ENCODE measurements at places on chromosomes 13 and 19.

- DNase-seq, result no peak
These were observed 17.5 kb upstream of the F7 start for GRCh38 chr13:113087923-113088690.

DNA sequence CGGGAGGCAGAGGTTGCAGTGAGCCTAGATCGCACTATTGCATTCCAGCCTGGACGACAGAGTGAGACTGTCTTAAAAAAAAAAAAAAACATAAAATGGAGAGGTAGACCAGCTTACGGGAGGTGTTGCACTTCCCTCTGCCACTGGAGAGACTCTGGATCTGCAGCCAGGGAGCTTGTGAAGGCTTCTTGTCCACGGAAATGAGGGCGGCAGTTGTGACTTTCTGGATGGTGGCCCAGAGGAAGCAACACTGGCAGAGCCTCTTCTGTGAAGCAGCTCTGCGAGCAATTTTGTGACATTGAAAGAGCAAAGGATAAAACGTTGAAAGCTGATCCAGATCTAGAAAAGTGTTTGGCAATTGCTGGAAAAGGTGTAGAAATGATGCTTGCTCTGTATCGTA lies 10.4 kb downstream of the SPINT2 start:
- DNase-seq, result no peak

- peak; percentile 51 for DNase-seq
These were observed 581 bp downstream of the CALR start for GRCh38 chr19:12938779-12939601.

GRCh38 chr13:113883314-113883811 lies 19.5 kb upstream of the GAS6 start:
- DNase-seq, result no peak

DNA sequence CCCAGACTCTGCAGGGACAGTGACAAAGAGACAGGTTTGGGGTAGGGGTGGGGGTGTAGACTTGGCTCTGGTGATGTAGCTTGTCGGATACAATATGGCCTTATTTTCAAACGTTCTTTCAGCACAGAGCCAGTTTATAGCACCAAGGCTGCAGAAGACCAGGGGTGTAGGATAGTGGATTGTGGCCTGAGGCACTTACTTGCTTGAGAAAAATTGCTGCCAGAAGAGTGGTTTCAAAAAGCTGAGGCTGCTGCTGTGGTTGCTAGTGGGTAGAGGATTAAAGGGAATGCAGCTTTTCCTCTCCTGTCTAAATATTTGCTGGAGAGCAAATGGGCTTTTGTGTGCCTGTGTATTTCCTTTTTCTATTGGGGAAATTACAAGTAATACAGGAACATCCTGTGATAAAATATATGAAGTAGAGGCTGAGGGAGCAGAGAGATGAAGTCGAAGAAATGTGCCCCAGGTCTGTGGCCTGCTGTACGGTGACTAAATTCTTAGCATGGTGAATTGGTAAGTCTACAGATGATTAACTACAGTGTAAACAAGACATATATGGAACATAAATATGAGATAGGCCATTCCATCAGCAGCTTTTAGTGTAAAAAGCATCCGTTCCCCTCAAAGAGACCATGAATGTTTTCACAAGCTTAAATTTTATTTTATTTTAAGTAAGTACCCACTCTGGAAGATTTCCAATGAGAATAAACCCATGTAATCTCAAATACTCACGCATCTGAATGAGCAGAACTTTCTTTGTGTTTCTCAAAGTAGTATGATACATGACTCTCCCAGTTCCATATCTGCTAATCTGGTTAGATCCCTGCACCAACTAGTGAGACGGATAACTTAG lies 112.9 kb downstream of the LRCH1 start:
- DNase-seq, result no peak

GRCh38 chr13:109545931-109546330 lies 240.5 kb downstream of the IRS2 start:
- no peak for DNase-seq
